ENCODE measurements at places on chromosomes 1 and 21.

GRCh38 chr1:151061704-151062103, 1.5 kb downstream of the MLLT11 start:
- DNase-seq, result no peak

GRCh38 chr1:230516889-230517288, 90.8 kb upstream of the PGBD5 start:
- DNase-seq, result no peak

- DNase-seq, result peak; percentile 67
These were observed 950 bp upstream of the EVA1C start for GRCh38 chr21:32411350-32412161.

GRCh38 chr1:3656450-3657095, 4.3 kb downstream of the TP73 start:
- no peak for DNase-seq

DNA sequence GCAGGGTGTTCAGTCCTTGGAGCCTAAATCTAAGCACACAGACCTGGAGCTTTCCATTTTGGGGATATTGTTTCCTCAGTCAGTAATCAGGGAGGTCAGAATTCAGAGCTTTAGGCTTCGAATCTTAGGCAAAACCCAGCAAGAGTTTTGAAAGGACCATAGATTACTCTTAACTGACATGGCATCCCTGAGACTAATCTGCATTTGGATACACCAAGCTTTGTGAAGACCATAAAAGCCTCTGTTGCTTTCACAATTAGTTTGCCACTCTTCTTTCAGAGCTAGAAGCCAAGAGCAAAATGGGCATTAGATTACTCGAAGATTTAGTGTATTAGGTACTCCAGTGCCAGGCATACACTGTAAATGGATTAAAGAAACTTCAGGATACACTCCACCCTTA, 131.8 kb upstream of the GREM2 start:
- no peak for DNase-seq

- DNase-seq, result peak; percentile 29
These were observed 995 bp downstream of the ID3 start for GRCh38 chr1:23558140-23558871.

DNA sequence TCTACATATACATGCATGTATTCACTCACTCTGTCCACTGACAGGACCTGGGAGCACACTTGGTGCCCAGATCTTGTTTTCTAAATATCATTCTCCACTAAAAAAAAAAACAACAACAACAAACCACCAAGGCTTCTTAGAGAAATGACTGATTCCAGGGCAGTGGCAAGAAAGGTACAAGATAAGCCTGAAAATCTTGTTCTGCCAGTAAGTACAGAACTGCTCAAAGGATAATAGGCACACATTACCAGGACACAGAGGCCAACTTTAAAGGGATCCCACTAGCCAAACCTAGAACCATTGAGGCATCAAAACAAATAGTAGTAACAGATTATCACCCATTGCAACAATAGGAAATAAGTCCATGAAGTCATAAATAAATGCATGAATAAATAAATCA, 10.7 kb downstream of the HSD11B1 start:
- DNase-seq, result no peak

GRCh38 chr1:96808191-96808590, 86.6 kb downstream of the PTBP2 start:
- no peak for DNase-seq

GRCh38 chr1:53349968-53350852, 22.3 kb upstream of the LRP8 start:
- DNase-seq, result no peak

GRCh38 chr1:67738401-67738800, 53.4 kb downstream of the GADD45A start:
- DNase-seq, result no peak

GRCh38 chr1:14507262-14507661, 91.2 kb upstream of the KAZN start:
- no peak for DNase-seq

- DNase-seq, result peak; percentile 81
These were observed 35.9 kb downstream of the ITPKB start for GRCh38 chr1:226702957-226703831.

- peak; percentile 41 for DNase-seq
These were observed 734 bp downstream of the PTPN22 start for GRCh38 chr1:113870778-113871177.

- no peak for DNase-seq
These were observed 26.4 kb downstream of the HHIPL2 start for GRCh38 chr1:222521299-222522104.

GRCh38 chr21:17053321-17053720, 459.5 kb upstream of the CXADR start:
- no peak for DNase-seq

- DNase-seq, result no peak
These were observed 29.2 kb downstream of the DNASE2B start for GRCh38 chr1:84427250-84428188.

DNA sequence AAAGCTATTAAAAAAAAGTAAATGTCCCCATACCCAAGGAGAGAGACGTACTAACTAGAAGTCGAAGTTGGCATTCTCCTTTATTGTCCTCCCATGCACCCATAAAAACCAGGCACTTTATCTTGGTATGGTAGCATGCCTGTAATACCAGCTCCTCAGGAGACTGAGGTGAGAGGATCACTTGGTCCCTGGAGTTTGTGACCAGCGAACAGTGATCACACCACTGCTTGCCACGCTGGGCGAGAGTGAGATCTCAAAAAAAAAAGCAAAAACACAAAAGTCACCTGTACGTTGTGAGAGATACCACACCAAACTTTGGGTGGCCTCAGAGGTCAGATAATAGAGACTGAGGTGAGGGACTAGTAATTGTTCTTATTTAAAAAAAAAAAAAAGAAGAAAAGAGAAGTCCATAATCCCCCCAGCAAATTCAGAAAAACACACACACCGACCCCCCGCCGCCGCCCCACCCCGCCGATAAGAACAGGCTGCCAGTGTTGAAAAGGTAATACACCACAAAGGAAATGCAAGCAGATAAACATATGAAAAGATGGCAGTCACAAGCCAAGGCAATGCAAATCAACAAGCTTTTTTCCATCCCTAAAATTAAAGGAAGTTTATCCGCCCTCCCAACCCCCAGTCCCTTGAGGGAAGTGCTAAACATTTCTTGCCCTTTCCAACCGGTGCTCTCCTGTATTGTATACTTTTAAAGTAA, 3.6 kb downstream of the L1TD1 start:
- DNase-seq, result no peak

GRCh38 chr21:45319461-45320211, 31.9 kb upstream of the POFUT2 start:
- no peak for DNase-seq

- no peak for DNase-seq
These were observed 40.8 kb downstream of the CBS start for GRCh38 chr21:43034826-43035225.

- no peak for DNase-seq
These were observed 44.3 kb upstream of the SYT14 start for GRCh38 chr1:209893751-209894150.

DNA sequence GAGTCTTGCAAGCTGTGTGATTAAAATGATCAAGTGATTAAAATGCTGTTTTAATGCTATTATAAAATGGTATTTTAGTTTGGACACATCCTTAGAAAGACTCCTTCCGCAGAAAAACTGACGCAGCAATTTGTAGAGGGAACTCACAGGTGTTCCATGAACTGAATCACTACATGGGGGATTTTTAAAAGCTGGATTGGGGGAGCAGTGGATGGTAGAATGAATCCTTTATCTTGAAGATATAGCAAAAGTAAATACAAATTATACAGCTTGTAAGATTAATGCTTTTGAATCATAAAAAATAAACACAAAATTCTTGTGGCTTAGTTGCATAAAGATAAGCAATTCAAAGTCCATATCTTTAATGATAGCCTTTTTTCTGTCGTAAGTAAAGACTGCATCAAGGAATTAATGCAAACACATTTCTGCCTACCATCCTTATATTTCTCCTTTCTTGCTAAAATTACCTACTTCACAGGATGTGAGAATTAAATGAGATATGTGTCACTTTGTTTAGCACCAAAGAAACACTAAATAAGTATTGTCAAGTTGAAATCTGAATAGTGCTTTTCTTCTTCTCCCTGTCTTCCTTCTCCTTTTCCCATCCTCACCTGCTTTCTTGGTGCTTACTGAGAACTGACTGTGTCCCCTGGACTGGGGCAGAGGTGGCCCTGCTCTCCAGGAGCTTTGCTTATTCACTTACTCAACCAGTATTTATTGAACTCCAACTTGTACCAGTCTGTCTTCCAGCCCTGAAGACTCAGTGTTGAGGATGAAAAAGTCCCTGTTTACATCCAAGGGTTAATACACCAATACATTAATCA, 61.5 kb upstream of the F3 start:
- no peak for DNase-seq

GRCh38 chr1:185401019-185401418, 84.0 kb upstream of the IVNS1ABP start:
- DNase-seq, result no peak

DNA sequence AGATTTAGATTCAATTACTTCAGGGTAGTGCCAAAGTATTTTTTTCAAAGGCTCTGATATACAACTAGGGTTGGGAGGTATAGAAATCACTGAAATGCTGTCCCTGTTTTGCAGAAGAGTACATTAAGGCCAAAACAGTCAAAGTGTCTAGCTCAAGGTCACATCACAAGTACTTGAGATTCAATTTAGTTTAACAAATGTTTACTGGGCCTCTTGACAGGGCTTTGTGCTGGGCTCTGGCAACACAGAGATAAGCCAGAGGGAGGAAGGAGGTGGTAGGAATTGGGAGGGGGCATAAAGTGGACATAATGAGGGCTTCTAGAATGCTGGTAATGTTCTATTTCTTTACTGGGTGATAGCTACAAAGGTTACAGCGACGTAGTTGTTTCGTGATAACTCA, 2.3 kb upstream of the SLC9A1 start:
- DNase-seq, result no peak

GRCh38 chr1:160638926-160639325, 7.9 kb downstream of the SLAMF1 start:
- DNase-seq, result no peak

- peak; percentile 48 for DNase-seq
These were observed 47.4 kb upstream of the OSBPL9 start for GRCh38 chr1:51569284-51570062.

DNA sequence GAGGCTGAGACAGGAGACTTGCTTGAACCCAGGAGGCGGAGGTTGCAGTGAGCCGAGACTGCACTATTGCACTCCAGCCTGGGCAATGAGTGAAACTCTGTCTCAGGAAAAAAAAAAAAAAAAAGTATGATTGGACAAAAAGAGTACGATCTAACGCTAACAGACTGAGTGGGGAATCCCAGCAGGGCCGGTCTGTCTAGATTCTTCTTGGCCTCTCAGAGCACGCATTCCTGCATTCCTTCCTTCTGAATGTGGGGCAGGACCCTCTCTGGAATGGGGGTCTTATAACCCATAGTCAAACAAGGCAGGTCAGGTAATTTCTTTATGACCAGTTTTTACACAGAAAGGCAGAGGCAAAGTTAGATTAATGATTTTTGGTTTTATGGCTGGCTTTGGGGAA, 92.0 kb upstream of the PPM1J start:
- no peak for DNase-seq

DNA sequence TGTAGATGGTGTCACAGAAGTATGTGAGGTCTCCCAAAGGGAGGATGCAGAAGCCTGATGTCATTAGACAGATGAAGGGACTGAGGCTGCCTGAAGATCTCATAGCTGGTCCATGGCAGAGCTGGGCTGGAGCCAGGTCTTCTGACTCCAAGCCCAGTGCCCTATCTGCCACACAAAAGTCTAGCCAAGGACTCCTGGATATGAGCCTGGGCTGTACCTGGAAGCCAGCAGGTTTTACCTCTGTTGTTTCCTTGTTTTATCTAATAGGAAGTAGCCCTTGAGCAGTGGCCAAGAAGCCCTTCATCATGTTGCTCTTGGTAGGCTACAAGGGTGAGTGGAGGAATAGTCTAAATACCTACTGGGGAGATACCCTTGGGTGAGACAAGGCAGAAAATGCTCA, 74.4 kb upstream of the SLC44A3 start:
- DNase-seq, result no peak

DNA sequence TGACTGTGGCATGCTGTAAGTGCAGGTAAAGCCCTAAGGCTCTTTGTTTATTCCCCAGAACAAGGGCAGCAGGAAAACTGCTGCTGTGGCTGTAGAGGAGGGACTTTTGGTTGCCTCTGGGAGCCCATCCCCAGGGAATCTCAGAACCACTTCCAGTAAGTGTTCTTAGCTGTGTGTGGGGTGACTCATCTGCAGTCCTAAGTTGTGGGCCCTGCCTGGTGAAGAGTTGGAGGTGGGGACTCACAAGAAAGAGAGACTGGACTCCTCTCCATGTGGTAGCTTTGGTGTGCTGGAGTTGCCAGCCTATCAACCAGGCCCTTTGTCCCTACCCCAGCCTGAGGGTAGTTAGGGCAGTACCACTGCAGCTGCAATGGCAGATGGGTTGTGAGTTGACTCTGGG, 24.0 kb upstream of the DENND1B start:
- no peak for DNase-seq

GRCh38 chr1:20474333-20474975, 11.6 kb downstream of the CAMK2N1 start:
- no peak for DNase-seq

DNA sequence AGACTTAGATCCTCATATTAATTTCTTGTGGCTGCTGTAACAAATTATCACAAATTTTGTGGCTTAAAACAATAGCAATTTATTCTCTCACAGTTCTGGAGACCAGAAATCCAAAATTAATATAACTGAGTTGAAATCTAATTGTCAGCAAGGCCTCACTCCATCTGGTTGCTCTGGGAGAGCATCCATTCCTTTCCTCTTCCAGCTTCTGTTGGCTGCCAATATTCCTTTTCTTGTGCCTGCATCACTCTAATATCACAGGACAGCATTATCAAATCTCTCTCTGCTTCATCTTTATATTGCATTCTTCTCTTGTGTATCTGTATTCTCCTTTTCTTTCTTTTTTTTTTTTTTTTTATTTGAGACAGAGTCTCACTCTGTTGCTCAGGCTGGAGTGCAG, 9.3 kb downstream of the SLC35A3 start:
- DNase-seq, result no peak

DNA sequence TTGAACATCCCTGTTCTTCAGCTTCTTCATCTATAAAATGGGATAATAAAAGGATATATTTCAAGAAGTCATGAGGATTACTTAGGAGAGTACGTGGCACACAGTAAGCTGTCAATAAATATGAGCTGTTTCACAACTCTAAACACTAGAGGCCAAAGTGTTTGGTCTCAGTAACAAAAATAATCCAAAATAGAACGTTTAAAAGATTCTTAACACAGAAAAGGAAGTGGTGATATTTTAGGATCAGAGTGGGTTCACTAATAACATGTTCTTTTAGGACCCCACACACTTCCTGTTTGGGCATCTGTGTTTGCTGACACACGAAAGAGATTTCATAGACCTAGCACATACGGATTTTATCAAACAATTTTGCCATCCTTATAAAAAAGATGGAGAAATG, 32.9 kb downstream of the TNFSF18 start:
- no peak for DNase-seq

DNA sequence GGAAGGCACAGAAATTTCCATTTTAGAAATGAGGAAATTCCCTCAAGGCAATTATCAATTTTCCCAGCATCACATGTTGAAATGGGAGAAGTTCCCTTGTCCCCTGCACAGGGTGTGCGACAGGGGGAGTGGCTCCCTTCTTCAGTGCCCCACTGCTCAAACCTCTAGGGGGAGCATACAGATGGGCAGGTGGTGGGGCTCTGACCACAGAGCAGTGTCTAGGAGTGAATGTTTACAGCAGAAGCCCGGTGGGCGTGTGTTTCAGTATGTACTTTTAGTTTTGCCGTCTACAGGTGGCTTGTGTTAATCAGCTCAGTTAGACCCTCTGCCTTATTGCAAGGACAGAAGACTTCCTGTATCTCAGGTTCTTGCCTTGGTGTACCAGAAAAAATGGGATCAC, 493.7 kb upstream of the PLXNA2 start:
- no peak for DNase-seq
